ENCODE measurements at places on chromosomes 16 and 17.

DNA sequence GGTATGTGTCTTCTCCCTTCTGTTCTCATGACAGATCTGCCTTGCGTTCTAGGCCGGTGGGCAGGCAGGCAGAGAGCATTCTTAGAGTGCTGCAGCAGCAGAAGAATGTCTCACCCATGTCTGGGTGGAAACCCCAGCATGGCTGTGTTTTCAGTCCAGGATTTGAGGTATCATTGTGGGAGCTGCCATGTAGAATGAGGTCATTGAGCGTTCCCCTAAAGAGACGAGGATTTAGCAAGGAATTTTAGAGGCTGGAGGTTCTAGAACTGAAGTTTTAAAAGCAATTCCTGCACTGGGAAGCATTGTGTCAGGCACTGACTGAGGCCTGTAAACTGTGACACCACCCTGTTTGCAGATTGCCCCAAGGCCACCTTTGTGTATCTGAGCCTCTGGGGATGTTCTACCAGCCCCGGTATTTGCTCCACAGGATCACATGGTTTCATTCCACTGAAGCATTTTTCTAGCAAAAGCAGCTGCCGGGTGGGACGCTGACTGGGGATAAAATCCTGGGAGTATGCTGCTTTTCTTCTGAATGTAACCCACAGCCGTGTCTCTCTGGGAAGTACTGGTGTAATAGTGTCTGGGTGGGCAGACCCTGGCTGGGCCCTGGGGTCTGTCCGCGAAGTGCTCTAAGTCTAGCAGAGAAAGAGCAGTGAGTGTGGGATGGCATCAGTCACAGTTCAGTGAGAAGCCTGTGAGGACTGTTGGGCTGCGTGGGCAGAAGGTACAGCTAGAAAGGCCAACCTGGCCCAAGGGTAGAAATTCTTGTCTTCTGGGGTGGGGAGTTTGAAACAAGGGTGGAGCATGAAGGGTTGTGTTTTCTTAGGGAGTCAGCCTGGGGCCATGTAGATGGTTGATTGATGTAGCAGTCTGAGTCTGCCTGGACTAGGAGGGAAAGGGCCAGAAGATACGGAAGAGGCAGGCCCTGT is 30.2 kb downstream of the PLCD3 start:
- no peak for DNase-seq

DNA sequence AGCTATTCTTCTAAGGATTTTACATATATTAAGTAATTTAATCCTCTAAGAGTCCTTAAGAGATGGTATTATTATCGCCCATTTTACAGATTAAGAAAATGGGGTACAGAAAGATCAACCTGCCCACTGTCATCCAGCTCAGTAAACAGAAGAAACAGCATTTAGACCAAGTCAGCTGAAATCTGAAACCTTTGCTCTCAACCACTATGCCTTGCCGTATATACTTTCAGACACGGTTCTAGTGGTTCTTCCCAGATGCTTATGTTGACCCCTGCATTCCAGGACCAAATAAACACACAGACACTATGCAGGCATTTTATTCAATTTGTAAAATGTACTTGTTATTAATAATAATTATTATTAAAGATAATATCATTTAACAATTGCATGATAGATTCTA is 854.8 kb downstream of the KCNJ2 start:
- DNase-seq = no peak

DNA sequence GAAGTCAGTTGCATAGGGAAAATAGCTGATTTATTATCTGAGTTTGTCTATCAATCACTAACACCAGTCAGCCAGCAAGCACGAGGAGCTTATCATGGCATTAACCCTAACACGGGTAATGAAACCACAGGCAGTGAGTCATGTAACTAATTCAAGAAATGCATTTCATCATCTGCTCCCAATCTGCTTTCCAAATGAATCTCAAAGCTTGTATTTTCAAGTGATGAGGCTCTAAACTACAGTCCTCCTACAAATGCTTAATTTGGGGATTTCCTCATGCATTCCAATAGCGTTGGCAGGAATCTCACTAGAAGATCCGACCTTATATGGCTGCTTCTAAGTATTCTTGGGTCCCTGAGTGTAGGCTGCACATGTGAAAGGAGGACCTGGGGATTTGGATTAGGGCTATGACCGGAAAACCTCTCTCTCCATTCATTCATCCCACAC is 118.4 kb upstream of the HSBP1 start:
- peak; percentile 62 for DNase-seq

DNA sequence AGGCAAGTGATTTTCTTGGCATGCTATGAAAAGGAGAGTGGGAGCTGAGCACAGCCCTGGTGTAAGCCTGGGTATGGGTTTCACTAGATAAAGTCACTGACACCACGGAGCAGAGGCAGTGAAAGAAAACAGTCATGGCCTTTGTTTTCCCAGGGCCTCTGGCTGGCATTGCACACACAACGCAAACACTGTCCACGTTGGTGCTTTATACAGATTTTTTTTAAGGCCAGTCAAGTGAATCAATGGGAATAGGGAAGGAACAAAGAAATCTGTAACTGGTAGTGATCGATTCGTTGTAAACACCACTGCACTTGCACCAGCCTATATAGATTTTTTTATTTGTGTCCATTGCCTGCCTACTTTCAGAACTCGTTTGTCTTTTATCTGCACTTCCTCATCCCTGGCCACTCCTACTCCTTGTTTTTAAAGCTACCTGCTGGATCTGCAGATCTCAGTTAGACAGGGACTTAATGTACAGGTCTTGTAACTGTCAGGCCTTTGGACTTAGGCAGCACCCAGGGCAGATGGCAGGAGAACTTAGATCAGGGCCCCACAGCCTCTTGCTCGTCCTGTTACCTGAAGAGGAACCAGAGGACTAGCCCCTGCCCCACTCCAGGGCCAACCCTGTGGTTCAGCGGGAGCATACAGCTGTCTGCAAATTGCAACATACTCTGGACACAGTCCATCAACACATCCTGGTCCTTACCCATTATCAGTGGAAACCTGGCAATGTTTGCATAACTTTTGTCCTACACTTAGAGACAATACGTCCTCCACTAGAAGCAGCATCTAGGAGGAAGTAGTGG is 10.6 kb upstream of the TMIGD1 start:
- no peak for DNase-seq

DNA sequence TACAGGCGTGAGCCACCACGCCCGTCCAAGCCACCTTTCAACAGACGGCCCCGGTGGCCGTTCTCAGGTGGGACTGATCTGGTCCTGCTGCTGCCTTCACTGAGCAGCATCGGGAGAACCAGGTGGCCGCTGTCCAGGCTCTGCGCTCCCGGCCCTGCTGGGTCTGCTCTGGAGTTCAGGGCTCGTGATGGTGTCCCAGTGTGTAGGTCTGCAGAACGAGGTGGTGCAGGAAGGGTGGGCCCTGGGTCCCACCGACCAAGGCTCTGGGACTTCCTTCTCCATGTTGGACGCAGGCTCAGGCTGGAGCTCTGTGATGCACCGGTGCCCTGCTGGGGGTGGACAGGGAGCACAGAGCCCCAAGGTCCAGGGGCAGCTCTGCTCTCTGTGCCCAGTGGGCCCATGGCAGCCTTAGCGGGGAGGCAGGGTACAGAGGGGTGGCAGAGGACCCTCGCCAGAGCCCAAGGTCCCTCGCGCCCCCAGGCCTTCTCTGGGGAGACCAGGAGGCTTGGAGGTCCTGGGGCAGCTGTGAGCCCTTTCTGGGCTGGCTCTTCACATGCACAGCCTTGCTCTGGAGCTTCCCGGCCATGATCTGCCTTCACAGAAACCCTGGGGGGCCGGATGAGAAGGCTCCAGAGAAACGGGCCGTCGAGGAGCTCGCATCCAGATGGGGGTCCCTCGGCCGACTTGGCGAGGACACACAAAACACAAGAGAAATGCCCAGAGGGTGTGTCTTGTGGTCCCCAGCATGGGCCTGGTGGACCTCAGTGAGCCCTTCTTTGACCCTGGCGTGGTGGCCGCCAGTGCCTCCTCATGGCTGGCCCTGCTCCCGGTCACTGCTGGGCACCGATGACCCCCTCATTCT is 26.9 kb upstream of the BAHCC1 start:
- no peak for DNase-seq

- DNase-seq = peak; percentile 52
Observed at GRCh38 chr17:44110823-44111633, 12.4 kb downstream of the HDAC5 start.

DNA sequence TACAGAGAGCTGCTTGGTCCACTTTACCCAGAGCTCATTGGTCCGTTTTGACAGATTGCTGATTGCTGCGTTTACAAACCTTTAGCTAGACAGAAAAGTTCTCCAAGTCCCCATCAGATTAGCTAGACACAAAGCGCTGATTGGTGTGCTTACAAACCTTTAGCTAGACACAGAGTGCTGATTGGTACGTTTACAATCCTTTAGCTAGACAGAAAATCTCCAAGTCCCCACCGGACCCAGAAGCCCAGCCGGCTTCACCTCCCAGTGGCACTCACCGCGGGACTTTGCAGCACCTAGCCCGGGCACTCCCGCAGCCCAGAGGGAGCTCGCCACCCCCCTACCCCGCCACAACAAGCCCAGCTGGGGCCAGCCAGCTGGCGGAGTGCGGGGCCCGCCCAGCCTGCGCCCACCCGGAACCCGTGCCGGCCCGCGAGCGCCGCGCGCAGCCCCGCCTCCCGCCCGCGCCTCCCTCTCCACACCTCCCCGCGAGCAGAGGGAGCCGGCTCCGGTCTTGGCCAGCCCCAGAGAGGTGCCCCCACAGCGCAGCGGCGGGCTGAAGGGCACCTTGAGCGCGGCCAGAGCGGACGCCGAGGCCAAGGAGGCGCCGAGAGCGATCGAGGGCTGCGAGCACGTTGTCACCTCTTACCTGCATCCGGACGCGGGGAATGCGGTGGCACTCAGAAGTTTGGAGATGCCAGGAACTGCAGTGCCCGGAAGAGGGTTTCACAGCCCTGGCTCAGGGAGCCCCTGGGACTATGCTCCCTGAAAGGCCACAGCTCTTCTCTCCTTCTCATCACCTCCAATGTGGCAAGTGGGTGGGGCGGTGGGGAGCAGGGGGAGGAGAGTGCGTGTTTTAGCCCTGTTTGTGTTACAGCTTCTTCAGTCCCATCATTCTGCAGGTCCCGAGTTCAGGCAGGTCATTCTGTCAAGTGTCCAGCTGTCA is 1504.5 kb downstream of the CDH11 start:
- DNase-seq = no peak

DNA sequence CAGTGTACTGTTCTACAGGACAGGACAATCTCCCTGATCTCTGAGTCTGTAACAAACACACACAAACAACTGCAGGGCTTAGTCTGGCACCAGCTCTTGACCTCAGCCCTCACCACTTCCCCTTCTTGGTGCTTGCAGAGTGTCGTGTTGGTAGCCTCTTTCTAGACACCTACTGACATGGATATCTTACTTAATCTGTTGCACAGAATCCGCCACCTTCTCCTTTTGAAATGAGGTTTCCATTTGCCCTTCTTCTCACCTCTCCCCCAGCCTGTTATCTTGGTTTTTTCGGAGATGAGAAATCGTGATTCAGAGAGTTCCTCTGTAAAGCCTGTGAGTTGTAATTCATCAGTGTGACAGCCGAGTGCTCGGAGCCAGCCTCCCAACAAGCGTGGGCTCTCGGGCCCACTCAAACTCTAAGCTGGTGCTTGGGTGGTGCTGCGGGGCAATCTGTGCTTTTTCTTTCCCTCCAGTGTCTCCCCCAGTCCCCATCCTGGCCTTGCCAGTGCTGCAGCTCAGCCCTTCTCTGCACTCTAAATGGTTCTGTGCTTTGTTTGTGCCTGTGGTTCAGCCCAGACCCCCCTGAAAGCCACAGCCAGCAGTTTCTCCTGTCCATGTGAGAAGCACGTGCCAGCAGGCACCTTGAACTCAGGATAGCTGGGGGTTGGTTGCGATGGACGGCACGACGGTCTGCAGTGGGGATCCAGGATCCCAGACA is 28.1 kb downstream of the KIAA0513 start:
- peak; percentile 88 for DNase-seq

DNA sequence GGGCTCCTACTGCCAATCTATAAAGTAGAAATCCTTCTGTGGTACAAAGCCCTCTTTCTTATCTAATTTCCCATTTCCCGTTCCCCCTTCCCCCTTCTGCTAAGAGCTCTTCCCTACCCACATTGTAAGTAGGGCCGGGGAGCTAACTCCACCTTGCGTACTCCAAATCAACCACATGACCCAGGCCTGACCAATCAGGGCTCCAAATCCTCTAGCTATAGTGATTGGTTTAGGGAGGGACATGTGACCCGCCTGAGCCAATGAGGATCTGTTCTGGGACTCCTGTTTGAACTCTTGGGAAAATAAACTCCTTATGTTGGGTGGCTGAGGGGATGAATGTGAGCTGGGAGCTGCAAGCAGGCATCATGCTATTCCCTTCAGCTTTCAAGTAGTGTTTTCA is 40.9 kb upstream of the MEOX1 start:
- peak; percentile 16 for DNase-seq

GRCh38 chr16:82585675-82586074 is 41.1 kb upstream of the CDH13 start:
- DNase-seq = no peak

- DNase-seq = peak; percentile 87
Observed at GRCh38 chr17:75124041-75124818, 7.3 kb downstream of the NT5C start.

- DNase-seq = no peak
Observed at GRCh38 chr17:47816111-47816735, 5.4 kb downstream of the OSBPL7 start.

- DNase-seq = no peak
Observed at GRCh38 chr17:68295086-68295485, 3.8 kb downstream of the ARSG start.

DNA sequence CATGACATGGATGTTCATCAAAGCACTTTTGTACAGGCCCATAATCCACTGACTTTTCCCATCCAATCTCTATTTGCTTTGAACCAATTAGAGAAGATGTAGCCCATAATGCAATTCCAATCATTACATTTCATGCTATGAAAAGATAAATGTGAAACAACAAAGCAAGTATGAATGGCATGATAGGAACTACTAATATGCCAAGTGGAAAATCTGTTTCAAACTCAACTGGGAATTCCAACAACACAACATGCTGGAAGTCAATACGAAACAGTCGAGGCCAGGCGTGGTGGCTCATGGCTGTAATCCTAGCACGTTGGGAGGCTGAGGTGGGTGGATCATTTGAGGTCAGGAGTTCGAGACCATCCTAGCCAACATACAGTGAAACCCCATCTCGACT is 39.6 kb upstream of the TMEM97 start:
- DNase-seq = no peak

GRCh38 chr17:58343131-58343530 is 8.9 kb downstream of the SUPT4H1 start:
- no peak for DNase-seq

GRCh38 chr17:76793775-76794174 is 55.9 kb downstream of the MFSD11 start:
- no peak for DNase-seq

GRCh38 chr16:86297391-86297790 is 212.9 kb upstream of the FOXF1 start:
- DNase-seq = no peak

- DNase-seq = no peak
Observed at GRCh38 chr16:1778200-1779179, 3.9 kb downstream of the SPSB3 start.

DNA sequence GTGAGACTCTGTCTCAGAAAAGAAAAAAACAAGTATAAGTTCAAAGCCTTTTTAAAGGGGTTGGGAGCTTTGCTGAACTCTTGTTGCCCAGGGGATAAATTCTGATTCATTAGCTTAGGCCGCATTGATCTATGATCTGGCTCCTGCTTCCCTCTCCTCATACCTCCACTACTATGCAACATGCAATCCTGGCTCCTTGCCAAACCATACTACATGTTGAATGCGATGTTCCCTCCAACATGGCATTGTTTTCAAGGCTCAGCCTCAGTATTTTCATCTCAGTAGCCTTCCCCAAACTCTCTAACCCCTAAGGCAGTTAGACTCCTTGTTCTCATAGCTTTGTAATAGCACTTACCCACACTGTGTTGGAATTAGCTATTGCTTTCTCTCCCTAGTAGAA is 6.2 kb downstream of the REXO5 start:
- no peak for DNase-seq

Measured in activated CD4-positive, alpha-beta T cell treated with anti-CD3 and anti-CD28 coated beads, Interleukin-2, amount 50 U/mL, for 16 hours (primary cell).